Stimulated activated CD4-positive, alpha-beta T cell treated with anti-CD3 and anti-CD28 coated beads, Interleukin-12 subunit alpha, Interleukin-12 subunit beta, amount 100 ng/mL, for 4 hours (primary cell): ENCODE measurements at places on chromosomes 6 and 20.
A peak's percentile ranks its signal among the peaks of the same experiment; 100 is the strongest.

- DNase-seq, result no peak
Observed at GRCh38 chr6:161435748-161436070, 161.8 kb upstream of the AGPAT4 start.

DNA sequence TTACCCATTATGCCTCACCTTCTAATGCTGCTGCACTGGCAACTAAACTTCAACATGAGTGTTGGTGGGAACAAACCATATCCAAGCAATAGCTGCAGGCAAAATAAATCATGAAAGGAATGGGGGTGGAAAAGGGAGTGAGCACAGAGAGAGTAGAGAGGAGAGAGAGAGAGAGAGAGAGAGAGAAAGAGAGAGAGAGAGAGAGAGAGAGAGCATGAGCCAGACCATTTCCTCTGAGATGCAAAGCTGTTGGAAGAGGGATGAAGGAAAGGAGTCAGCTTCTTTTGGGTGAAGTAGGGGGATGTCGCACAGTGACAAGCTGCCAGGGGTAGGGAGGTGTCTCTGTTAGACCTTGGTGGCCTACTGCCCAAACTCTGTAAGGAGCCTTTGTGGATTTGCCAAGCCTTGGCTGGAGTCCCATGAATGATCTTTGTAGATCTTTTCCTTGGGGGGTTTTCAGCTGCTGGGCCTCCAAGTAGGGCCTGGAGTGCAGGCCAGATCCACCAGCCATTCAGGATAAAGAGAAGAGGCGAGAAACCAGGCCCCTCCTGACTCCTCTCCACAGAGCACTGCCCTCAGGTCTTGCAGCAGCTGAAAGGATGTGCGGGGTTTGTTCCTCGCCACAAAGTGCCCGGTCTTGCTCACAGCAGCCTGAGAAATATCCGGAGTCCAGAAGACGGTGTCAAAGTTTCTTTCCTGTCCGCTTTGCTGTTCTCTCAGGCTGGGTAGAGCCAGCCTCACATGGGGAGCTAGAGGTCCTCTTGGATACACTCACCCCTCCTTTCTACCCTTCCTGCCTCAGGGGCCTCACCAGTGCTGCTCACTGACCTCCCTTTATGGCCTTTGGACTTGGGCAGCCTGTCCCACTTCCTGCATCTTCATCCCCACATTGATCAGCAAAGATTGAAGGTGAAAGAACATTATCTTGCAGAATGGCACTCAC is 17.8 kb downstream of the BTBD3 start:
- no peak for DNase-seq

DNA sequence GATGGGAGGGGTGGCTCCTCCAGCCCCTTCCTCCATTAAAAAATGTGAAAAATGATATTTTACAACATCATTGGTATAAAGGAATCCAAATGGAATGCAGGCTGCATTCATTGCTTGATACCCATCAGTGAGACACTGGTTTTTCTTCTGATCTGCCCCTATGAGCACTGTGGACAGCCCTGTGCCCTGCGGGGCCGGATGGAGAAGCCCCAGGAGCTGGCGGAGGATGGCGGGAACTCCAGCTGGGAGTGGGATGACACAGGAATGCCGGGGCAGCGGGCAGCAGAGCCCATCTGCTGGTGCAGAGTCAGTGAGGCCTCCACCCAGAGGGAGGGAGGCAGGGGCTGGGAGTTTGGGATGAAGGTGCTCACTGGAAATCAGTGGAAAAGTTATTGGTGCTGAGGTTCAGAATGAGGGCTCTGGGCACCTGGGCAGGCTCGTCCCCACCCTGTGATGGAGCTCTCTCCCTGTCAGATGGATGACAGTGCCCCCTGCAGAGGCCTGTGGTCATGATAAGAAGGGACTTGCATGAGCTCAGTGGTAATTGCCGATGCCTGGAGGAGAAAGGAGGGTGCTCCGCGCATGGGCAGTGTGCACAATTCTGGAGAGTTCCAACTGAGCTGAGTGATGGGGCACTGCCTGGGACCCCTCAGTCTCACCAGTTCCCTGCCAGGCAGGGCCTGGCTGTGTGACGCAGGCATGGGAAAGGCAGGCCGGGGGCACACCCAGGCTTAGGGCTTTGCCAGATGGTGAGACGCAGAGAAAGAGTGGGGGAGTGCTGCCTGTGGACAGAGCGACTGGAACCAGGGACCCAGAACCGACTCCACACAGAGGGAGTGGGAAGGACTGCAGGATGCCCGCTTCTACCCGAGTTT is 23.2 kb downstream of the CTCFL start:
- no peak for DNase-seq

- DNase-seq, result no peak
Observed at GRCh38 chr20:50222309-50223038, 31.8 kb downstream of the CEBPB start.

- DNase-seq, result no peak
Observed at GRCh38 chr6:167285077-167285770, 5.9 kb upstream of the UNC93A start.

DNA sequence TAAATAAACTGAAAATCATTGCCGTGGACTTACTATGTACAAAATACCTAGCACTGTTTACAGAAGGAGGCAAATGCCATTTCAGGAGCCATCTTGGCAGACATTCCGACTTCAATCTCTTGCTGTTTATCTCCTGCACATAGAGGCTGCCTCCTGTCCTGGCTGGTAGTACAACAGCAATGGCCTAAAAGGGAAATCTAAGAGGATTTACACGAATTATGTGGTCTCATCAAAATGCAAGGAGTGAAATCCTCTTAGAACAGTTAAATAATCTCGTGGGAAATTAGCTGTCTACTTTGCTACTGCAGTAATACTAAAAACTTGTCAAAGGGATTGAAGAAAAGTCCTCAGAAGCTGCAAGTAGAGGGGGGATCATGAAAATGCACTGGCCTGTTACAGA is 82.2 kb upstream of the SLC2A12 start:
- no peak for DNase-seq

GRCh38 chr6:53524455-53524815 is 20.5 kb downstream of the GCLC start:
- no peak for DNase-seq

DNA sequence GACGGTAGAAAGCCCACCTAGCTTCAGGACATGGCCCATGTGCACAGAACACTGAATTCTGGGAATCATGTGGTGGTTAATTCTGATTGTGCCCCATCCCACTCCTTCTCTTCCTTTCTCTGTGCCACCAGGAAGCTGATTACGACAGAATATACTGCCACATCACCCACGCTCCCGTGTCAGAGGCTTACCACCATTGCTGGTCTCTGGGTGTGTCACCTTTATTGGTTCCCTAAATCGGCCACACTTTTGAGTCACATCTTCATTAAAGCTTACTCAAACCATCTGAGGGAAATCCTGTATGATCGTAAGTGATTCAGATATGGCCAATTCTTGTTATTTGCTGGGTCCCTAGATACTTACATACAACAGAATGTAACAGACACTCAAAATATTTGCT is 3.1 kb downstream of the TRMT6 start:
- DNase-seq, result peak; percentile 10

- no peak for DNase-seq
Observed at GRCh38 chr6:92559003-92559402, 860.4 kb downstream of the EPHA7 start.

DNA sequence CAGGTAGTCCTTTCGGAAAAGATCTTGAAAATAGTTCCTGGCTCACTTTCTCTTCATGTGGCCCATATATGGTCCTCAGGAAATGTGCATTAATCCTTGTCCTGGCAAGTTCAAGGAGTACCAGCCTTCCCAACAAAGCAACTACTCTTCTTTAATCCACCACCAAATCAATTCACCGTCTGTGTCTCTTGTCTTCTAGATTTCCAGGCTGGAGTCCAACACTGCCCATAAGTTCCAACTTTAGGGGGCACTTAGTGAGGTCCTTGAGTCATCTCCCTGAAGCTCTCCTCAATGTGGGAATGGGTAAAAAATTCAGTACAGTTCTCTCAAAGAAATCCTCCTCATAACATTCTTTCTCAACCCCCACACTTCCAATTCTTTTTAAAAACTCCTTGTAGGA is 6.9 kb upstream of the DAAM2 start:
- no peak for DNase-seq
